Fibroblast of lung (primary cell): ENCODE measurements at places on chromosomes 6 and 20.

DNA sequence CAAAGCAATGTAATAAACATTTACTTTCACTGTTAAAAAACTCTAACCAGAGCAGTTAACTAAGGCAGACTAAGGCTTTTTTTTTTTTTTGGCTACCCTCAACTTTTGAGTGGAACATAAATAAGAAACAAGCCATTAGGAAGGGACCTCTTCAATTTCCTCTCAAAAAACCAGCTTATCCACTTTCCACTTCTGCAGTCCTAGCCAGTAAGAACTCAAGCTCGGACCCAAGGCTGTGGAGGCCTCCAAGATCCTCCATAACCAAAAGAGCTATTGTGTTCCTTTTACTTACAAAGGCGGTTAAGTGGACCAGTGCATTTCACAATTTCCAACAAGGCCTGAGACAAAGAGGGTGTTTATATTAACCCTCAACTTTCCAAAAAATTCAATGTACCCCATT, 5.3 kb downstream of the KCNK5 start:
- no peak for DNase-seq

- DNase-seq = no peak
Measured at GRCh38 chr20:31803552-31804291, 15.4 kb upstream of the MYLK2 start.

DNA sequence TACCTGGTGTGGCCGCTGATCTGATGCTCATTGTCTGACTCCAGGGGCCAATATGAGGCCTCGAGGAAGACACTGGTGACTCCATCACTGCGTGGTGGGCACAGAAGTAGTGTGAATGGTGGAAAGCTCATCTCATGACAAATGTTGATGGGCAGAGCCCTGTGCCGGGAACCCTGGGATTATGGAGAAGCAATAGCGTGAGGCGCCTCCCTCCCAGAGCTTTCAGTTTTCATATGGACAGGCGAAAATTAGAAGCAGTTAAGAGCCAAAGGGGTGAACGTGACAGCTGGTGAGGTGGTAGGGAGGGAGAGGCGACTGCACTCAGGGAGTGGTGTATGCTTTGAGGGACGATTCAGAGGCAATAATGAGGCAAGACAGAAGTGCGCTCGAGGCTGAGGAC, 39.3 kb upstream of the TTPAL start:
- DNase-seq = no peak

- DNase-seq = no peak
Measured at GRCh38 chr20:11826334-11826733, 91.4 kb upstream of the BTBD3 start.

GRCh38 chr6:167910007-167910406, 83.3 kb downstream of the AFDN start:
- DNase-seq = no peak

DNA sequence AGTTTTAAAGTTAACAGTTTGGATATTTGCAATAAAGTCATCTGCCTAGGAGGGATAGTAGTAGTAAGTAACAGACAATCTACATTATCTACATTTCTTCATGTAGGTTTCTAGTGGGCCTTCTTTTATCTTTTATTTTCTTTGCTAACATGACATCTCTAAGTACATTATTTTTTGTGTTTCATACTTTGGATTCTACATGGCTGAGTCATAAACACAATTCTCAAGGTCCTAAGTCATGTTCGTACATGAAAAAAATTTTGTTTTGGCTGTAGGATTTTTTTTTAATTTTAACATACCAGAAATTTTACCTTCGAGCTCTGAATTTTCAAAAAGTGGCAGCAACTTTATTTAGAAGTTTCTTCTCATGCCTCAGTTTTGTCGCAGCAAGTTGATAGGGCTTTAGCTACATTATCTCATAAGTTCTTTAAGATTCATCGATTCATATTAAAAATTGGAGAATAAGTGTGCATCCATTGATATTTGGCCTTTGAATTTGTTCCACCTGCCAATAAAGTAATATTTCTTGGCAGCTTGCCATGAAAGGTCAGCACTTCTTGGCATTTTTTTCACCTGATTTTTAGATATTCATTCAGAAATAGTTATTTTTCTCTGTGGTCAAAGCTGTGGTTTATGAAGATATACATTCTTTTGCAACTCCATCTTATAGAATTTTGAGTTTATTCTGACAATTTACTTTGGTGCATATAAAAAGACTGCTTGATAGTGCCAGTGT, 146.2 kb downstream of the GRIK2 start:
- peak; percentile 25 for DNase-seq

- no peak for DNase-seq
Measured at GRCh38 chr6:10166031-10166430, 248.8 kb downstream of the TFAP2A start.

GRCh38 chr6:163398115-163398514, 16.4 kb upstream of the QKI start:
- no peak for DNase-seq

- no peak for DNase-seq
Measured at GRCh38 chr6:169803271-169803811, 51.9 kb downstream of the ERMARD start.

- no peak for DNase-seq
Measured at GRCh38 chr20:8807480-8808201, 261.2 kb upstream of the PLCB4 start.

DNA sequence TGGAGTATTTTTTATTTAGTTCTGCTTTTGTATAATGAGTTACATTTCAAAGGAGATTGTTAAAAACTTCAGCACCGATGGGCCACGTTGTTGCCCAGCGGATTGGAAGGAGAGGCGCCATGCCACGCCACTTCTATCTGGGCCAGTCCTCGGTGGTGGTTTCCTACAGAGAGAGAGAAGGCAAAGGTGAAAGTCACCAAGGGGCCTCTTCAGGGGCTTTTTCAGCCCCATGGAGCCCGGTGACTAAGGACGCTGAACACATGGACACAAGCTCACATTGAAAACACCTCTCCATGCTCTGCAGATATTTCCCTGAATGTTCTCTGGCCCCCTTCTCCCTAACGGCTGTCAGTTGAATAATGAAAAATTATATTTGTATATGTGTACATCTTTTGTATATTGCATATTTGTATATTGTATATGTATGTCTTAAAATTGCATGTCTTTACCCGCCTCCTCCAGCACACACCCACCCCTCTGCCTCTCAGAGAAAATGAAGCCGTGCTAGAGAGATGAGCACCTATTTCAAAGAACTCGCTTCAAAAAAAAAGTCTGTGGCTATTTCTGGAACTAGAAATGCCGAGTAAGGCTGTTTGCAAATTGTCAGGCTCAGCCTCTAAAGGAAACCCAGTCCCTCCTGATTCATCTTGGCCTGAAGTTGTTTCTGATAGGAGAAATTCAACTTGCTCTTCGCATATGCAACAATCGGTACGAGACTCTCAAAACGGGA, 91.9 kb upstream of the CDH4 start:
- DNase-seq = no peak

- no peak for DNase-seq
Measured at GRCh38 chr6:28811873-28812272, 111.9 kb downstream of the TRIM27 start.
